Choroid plexus epithelial cell (primary cell): ENCODE measurements at places on chromosomes 13 and 19.

DNA sequence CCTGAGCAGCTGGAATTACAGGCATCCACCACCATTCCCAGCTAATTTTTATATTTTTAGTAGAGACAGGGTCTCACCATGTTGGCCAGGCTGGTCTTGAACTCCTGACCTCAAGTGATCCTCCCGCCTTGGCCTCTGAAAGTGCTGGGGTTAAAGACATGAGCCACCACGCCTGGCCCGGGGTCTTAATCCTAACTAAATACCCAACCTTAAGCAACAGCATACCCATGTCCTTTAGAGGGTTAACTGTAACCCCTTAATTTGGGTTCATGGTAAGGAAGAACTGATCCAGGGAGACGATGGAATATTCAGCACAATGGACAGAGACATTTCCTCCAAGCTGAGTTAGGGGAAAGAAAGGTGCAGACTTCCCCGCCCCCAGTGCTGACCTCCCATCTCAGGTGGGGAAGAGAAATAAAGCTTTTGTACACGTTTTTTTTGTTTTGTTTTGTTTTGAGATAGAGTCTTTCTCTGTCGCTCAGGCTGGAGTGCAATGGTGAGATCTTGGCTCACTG is 8.7 kb upstream of the GALP start:
- DNase-seq: peak; percentile 21

- no peak for DNase-seq
Observed at GRCh38 chr19:2727640-2727944, 6.4 kb upstream of the DIRAS1 start.

- no peak for DNase-seq
Observed at GRCh38 chr13:59547950-59548349, 615.8 kb downstream of the DIAPH3 start.

DNA sequence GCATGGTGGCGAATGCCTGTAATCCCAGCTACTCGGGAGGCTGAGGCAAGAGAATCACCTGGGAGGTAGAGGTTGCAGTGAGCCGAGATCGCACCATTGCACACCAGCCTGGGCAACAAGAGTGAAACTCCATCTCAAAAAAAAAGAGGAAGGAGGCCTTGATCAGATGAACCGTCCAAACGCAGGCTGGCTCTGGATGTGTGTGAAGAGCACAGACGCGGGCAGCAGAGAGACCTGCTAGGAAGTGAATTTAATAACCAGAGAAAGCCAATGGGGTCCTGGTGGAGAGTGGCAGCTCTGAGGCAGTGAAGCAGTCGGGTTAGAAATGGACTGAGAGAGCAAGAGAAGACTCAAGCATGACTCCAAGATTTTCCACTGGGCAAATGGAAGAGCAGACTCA is 136.5 kb downstream of the RNF17 start:
- DNase-seq: no peak

- DNase-seq: peak; percentile 23
Observed at GRCh38 chr13:20159646-20160305, 1.1 kb downstream of the GJA3 start.

DNA sequence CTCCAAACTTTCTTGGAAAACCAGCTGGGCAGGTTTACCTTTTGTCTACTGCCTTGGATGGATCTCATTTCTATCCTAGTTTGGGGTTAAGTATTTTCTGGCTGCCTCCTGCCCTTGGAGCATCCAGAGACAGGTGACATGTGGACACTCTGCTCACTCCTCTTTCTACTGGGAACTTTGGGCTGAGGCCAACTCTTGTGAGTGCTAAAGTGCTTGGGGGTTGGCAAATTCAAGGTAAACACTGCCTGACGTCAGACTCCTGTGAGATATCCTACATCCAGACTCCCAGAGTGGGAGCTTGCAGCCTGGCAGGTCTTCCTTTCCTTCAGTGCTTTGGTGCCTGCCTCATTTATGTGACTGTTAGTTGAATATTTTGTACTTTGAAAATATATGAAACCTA is 388.1 kb downstream of the KCNRG start:
- no peak for DNase-seq

DNA sequence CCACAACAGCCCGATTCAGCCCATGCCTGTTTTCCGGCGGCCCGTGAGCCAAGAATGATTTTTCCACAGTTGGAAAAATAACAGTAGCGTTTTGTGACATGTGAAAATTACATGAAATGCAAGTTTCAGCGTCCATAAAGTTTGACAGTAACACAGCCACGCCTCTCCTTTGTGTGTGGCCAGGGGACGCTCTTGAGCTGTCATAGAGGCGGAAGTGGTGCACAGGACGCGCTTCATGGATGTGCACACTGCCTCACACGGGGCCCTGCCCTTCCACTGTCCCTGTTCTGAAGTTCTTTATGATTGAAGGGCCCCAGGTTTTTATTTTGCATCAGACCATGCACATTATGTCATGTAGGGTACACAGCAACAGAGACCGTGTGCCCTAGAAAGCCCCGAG is 12.4 kb upstream of the ELAVL1 start:
- no peak for DNase-seq

- peak; percentile 25 for DNase-seq
Observed at GRCh38 chr19:58325311-58326022, 1.3 kb upstream of the ZSCAN22 start.

DNA sequence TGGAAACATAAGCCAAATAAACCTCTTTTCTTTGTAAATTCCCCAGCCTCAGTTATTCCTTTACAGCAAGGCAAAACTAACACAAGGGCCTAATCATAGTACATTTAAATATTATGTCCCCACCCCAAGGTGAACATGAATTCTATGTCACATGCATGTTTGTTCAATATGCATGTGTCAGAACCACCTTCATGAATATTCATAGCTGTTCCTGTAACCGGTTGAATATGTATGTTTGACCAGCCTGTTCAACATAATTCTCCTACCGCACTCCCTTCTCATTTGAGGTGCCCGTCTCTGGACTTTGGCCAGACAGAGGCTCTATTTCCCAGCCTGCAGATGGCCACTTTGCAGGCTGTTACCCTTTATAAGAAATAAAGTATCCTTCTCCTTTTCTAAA is 769.4 kb upstream of the SLITRK1 start:
- no peak for DNase-seq

- no peak for DNase-seq
Observed at GRCh38 chr13:78045916-78046315, 127.3 kb upstream of the EDNRB start.

DNA sequence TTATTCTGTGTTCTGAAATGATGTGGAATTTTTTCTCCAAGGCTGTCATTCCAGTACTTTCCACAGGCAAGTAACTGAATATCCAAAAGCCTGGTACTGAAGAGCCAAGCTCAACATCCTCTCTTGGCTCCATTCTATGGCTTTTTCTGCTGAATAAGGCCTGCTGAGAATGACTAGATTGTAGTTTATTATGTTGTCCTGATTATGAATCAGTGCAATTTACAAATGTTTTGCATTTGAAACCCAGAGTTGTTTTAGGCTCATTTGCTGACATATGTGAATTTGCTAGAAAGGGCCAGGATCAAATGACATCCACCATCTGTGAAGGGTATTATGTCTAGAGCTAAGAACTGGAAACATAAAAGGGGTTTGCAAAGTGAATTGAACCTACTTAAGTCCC is 596.6 kb downstream of the KCTD12 start:
- DNase-seq: no peak

DNA sequence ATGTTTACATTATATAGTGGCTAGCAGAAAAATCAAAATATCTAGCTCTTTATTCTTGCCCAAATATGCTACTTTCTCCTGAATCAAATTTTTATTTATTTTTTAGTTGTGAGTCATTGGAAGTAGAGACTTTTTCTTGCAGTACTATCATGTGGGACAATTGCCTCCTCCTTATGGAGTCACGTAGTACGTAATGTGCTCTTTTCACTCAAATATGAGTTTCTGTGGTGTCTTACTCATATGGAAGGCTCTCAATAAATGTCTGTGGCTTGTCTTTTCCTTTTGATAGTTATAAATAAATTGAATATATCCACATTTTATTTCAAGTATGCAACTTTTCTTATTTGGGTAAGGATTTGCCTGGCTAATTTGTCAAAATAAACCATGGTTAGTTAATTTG is 1411.0 kb upstream of the SLC10A2 start:
- peak; percentile 74 for DNase-seq

- no peak for DNase-seq
Observed at GRCh38 chr13:92379371-92379770, 847.2 kb upstream of the GPC6 start.

- no peak for DNase-seq
Observed at GRCh38 chr19:11495885-11496284, 9.8 kb downstream of the ZNF653 start.

DNA sequence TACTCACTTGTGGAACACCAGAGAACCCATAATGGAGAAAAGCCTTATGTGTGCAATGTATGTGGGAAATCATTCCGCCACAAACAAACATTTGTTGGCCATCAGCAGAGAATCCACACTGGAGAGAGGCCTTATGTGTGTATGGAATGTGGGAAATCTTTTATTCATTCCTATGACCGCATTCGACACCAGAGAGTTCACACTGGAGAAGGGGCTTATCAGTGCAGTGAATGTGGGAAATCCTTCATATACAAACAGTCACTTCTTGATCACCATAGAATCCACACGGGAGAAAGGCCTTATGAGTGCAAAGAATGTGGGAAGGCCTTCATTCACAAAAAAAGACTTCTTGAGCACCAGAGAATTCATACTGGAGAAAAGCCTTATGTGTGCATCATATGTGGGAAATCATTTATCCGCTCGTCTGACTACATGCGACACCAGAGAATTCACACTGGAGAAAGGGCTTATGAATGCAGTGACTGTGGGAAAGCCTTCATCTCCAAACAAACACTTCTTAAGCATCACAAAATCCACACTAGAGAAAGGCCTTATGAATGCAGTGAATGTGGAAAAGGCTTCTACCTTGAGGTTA is 10.9 kb downstream of the ZNF549 start:
- DNase-seq: no peak

- DNase-seq: no peak
Observed at GRCh38 chr13:90374168-90374567, 973.3 kb upstream of the MIR17HG start.

DNA sequence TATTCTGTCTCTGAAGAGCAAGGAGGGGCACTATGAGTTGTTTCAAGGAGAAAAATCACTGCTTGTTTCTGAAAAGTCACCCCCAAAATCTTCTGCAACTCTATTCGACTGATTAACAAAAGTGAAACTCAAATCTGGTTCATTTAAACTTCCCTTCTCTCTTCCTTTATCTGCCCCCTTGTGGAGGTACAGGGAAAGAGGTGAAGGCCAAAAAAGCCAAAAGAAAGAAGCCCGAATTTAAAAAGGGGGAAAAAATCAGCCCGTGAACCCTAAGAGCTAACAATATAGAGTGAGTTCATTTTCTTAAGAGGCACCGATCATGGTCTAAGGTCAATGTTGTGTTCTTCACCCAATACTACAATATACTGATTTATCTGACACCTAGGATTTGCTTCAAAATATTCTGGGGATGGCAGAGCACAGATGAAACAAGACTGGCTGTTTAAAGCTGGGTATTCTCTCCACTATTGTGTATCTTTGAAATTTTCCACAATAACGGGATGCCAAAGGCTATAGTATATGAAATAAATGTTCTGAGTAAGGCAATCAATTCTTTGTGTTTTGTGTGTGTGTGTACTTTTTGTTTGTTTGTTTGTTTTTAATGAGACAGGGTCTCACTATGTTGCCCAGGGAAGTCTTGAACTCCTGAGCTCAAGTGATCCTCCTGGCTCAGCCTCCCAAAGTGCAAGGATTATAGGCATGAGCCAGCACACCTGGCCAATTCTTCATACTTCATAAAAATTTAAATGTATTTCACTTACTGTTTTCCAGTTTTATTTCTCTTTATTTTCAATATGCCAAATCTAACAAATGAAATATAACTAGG is 55.0 kb upstream of the EEF1AKMT1 start:
- peak; percentile 74 for DNase-seq

DNA sequence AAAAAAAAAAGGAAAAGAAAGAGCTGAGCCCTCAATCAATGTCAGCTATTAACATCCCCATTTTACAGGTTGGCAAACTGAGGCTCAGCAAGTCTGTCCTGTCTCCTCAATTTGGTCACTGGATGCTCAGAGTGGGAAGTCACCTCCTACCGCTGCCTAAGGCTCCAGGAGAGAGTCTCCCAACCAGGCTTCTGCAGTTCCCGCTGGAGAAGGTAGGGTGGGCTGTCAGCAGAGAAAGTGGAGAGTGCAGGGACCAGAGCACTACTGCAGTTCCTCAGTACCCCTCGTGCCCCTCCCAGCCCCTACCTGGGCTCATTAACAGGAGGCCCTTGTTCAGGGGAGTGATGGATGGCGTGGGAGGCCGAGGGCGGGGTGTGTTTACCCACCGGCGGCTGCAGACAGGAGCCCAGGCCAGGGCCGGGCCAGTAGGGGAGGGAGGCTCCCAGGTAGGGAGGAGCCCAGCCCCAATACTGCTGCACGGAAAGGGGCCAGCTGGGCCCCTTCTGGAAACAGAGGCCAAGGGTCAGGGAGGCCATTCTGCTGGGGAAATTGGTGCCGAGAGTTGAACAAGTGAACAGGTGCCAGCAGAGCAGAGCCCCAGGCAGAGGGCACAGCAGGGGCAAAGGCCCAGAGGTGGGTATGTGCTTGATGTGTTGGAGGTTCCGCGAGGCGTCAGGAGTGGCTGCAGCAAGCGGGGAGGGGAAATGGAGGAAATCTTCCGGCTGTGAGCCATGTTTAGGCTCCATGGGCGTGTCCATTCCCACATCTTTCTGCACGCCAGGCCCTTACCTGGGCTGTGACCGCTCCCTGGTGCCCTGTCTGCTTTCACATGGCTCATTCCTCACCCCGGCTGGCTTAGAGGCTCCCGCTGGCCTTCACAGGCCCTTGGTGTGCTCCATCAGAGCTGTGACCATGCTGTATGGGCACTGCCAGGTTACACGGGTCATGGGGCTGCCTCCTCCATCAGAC is 7.6 kb upstream of the COMP start:
- DNase-seq: no peak

DNA sequence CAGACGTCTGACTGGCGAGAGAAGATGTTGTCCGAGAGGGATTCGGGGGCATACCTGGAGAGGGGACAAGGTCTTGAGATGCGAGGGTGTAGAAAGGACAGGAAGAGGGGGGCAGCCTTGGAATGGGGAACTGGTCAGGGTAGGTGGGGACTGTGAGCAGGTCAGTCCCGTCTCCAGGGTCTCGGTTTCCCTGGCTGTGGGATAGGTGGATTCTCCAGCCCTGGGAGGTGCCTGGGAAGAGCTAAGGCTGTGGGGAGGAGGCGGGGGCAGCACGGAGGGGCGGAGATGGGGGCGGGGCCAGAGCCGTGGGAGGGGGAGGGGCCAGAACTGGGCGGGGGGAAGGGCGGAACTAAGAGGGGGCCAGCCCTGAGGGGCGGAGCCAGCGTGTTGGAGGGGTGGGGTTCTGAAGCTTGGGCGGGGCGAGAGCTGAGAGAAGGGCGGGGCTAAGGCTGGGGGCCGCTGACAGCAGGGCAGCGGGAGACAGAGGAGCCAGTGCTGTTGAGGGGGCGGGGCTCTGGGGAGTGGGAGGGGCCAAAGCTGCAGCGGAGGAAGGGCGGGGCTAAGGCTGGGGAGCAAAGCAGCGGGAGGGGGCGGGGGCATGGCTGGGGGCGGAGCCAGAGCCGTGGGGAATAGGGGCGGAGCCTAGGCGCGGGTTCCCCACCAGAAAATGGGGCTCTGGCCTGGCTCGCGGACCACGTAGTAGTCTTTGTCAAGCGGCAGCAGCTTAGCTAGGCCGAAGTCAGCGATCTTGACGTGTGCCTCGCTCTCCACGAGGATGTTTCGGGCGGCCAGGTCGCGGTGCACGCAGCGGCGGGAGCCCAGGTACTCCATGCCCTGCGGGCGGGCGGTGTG is 9.5 kb upstream of the INSL3 start:
- DNase-seq: peak; percentile 84
